ENCODE measurements at places on chromosomes 16 and 17.

DNA sequence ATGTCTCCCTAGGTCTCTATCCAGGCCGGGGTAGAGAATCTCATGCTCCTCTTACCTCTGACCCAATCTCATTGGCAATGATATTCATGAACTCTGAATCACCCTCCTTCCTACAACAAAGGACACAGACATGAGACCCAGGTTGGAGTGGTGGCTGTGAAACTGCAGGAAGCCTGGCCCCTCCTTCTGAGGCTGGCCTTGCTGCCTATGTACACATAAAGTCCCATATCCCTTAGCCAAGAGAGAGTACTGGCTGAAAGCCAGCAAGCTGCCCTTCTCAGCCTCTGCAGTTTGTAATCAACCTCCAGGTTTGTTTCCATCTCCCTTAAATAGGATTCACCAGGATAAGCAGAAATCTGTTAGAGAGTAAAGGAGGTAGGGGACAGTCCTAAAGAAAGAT is 10.6 kb downstream of the AARSD1 start:
- DNase-seq = no peak

- DNase-seq = no peak
Observed at GRCh38 chr16:73483076-73483791, 435.3 kb upstream of the ZFHX3 start.

GRCh38 chr17:18946536-18946935 is 5.4 kb upstream of the SLC5A10 start:
- DNase-seq = no peak

GRCh38 chr16:51154271-51155171 is 3.5 kb upstream of the SALL1 start:
- DNase-seq = no peak

- DNase-seq = no peak
Observed at GRCh38 chr16:46885960-46886763, 2.0 kb downstream of the GPT2 start.
